ENCODE measurements at places on chromosomes 1 and 21.
A peak's percentile ranks its signal among the peaks of the same experiment; 100 is the strongest.

GRCh38 chr1:55309786-55310504 is 94.8 kb upstream of the USP24 start:
- H3K27ac ChIP-seq = no peak overlapping the region
- H3K36me3 ChIP-seq = no peaks in the 10 kb centered on the region
- H3K4me3 ChIP-seq = no peak overlapping the region
- H3K27me3 ChIP-seq = peaks cover 22% of the 10 kb centered on the region

DNA sequence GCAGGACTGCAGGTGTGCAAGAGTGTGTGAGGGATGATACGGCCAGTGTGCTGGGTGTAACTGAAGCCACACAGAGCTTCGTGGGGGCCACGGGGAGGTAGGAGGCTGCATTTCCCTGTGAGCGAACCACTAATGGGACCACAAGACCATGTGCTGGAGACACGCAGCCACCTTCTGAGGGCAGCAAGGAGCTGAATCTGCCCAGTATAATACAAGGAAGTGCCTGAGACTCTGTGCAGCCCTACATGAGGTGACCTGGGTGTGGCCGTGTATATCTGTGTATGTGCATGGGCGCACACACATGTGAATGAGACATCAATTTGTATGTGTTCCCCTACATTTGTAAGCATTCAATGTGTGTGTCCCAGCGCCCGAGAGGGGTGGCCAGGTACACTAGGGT is 50.8 kb downstream of the CHD5 start:
- H3K36me3 ChIP-seq = no peaks in the 10 kb centered on the region
- peak; percentile 20 for DNase-seq
- no peak overlapping the region for H3K4me3 ChIP-seq
- H3K27ac ChIP-seq = no peak overlapping the region

DNA sequence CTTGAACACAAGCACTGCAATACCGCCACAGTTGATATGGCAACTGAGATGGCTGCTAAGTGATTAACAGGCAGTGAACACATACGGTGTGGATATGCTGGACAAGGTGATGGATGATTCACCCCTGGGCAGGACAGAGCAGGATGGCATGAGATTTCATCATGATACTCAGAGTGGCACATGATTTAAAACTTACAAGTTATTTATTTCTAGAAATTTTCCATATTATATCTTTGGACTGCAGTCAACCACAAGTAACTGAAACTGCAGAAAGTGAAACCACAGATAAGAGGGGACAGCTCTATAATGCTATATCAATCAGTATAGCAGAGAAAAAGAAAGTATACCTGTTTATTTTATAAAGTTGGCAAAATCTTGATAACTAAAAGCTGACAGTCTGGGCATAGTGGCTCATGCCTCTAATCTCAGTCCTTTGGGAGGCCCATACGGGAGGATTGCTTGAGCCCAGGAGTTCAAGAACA is 47.9 kb downstream of the PHACTR4 start:
- peaks cover 12% of the 10 kb centered on the region for H3K4me1 ChIP-seq
- peaks cover 2% of the 10 kb centered on the region for H3K36me3 ChIP-seq
- no peak for DNase-seq
- H3K4me3 ChIP-seq = peak overlapping the region; percentile 59

GRCh38 chr21:31667639-31668038 is 8.1 kb downstream of the SOD1 start:
- H3K27me3 ChIP-seq = no peaks in the 10 kb centered on the region
- H3K4me3 ChIP-seq = no peak overlapping the region

DNA sequence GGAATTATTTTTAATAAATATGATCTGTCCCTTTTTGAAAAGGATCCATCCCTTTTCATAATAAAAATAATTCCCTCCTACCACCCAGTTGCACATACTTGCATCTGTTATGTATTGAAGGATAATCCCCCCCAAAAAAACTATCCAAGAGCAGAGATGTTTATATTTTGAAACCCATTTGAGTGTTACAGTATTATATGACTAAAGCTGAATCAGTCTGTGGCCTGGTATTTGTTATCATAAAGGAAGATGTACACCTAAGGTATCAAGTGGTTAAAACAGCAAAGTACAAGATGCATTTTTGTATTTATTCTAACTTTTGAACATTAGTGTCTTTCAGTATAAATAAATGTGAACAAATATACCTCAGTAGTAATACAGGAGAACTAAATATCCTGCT is 12.7 kb upstream of the TGFB2 start:
- H3K4me1 ChIP-seq = no peaks in the 10 kb centered on the region
- H3K27ac ChIP-seq = no peak overlapping the region
- DNase-seq = no peak

GRCh38 chr1:58734630-58735029 is 34.8 kb upstream of the MYSM1 start:
- H3K27me3 ChIP-seq = peaks cover 11% of the 10 kb centered on the region
- H3K27ac ChIP-seq = no peak overlapping the region
- H3K36me3 ChIP-seq = no peaks in the 10 kb centered on the region
- peaks cover 5% of the 10 kb centered on the region for H3K4me1 ChIP-seq
- H3K4me3 ChIP-seq = no peak overlapping the region

DNA sequence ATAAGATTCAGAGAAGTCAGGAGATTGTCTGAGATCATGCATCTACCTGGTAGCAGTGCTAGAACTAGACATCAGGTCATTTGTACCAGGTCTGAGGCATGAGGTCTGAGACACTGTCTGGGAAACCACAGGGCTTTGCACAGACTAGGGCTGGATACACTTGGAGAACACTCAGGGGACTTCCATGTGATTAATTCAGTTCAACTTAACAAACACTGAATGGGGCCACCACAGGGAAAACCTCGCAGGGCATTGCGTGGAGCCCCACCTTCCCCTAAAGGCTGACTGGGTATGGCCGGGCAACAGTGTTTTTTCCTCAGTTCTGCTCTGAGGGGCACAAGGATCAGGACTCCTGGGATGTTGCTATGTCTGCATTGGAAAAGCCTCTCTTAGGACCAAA is 86.5 kb upstream of the WARS2 start:
- no peaks in the 10 kb centered on the region for H3K4me1 ChIP-seq
- H3K36me3 ChIP-seq = peaks cover 1% of the 10 kb centered on the region
- no peak overlapping the region for H3K4me3 ChIP-seq

GRCh38 chr1:110477967-110478640 is 27.2 kb downstream of the PROK1 start:
- H3K27ac ChIP-seq = no peak overlapping the region
- H3K27me3 ChIP-seq = peaks cover 7% of the 10 kb centered on the region
- no peaks in the 10 kb centered on the region for H3K4me1 ChIP-seq
- H3K36me3 ChIP-seq = no peaks in the 10 kb centered on the region

- no peaks in the 10 kb centered on the region for H3K4me1 ChIP-seq
- H3K36me3 ChIP-seq = no peaks in the 10 kb centered on the region
- no peak for DNase-seq
- H3K4me3 ChIP-seq = no peak overlapping the region
- no peak overlapping the region for H3K27ac ChIP-seq
- H3K27me3 ChIP-seq = peaks cover 29% of the 10 kb centered on the region
These were observed 482.0 kb downstream of the DISC1 start for GRCh38 chr1:232108598-232108997.

DNA sequence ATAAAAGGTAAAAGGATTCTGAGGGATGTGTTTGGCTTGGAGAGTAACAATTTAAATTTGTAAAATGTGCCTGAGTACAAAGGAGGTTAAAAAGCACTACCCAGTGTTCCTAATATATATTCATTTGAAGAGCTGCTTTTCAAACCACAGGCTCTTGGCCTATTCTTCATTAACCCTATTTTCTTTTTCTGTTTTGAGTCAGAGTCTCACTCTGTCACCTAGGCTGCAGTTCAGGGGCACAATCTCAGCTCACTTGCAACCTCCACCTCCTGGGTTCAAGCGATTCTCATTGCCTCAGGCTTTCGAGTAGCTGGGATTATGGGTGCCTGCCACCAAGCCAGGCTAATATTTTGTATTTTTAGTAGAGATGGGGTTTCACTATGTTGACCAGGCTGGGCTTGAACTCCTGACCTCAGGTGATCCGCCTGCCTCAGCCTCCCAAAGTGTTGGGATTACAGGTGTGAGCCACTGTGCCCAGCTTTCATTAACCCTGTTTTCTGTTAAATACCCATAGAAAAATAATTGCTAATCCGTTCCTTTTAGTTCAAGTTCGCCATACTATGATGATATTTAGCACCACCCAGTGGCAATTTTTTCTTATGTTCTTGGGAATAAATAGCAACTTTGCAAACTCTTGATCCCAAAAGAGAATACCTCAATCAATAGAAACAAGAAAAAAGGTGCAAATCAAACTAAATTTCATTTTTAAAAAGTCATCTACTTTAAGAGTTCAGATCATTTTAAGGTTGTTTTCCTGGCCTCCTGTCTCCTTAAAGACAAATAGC is 30.5 kb downstream of the ZBTB8OS start:
- H3K27ac ChIP-seq = no peak overlapping the region
- no peak for DNase-seq
- H3K4me1 ChIP-seq = peaks cover 19% of the 10 kb centered on the region
- no peak overlapping the region for H3K4me3 ChIP-seq

- no peak for DNase-seq
- H3K4me1 ChIP-seq = peaks cover 9% of the 10 kb centered on the region
- no peaks in the 10 kb centered on the region for H3K36me3 ChIP-seq
- no peaks in the 10 kb centered on the region for H3K27me3 ChIP-seq
These were observed 18.1 kb upstream of the SLC44A3 start for GRCh38 chr1:94801919-94802546.

DNA sequence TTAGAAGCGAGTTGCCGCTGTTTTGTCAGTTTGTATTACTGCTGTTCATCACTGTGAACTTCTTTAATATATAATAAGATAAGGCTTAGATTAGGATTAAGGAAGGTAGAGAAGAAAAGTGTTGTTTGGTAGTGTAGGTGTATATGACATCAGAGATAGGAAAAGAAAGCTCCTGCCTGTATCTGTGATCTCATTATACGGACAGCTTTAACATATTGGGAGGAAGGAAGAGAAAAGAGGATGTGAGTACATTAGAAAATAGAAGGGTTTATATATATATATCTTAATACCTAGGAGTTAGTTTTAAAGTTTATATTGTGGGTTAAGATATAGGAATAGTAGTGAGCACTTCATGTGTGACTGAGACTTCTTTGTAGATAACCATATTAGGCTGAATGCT is 71.0 kb downstream of the RALGPS2 start:
- H3K4me3 ChIP-seq = no peak overlapping the region
- H3K27ac ChIP-seq = no peak overlapping the region
- H3K27me3 ChIP-seq = no peaks in the 10 kb centered on the region
- peaks cover 4% of the 10 kb centered on the region for H3K36me3 ChIP-seq
- DNase-seq = no peak
- no peaks in the 10 kb centered on the region for H3K4me1 ChIP-seq

DNA sequence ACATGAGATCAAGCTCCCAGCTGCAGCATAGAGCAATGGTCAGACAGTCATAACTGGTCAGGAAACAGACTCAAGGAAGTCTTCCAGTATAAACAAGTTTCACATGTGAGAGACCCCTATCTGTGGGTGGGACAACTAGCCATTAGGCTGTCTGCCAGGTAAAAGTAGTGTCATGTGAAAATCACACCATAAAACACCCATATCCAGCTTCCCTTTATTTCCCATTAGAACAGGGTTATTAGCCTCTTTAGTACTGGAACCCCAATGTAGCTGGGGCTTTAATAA is 426.7 kb downstream of the KCNT2 start:
- H3K36me3 ChIP-seq = no peaks in the 10 kb centered on the region
- H3K4me3 ChIP-seq = no peak overlapping the region
- DNase-seq = no peak
- H3K27me3 ChIP-seq = no peaks in the 10 kb centered on the region

GRCh38 chr1:84998642-84999280 is 1.8 kb upstream of the MCOLN2 start:
- H3K36me3 ChIP-seq = peaks cover 21% of the 10 kb centered on the region
- peak overlapping the region; percentile 86 for H3K4me3 ChIP-seq
- H3K27me3 ChIP-seq = peaks cover 20% of the 10 kb centered on the region
- peak overlapping the region; percentile 71 for H3K27ac ChIP-seq
- peak; percentile 47 for DNase-seq
- H3K4me1 ChIP-seq = peaks cover 27% of the 10 kb centered on the region

- H3K27me3 ChIP-seq = peaks cover 3% of the 10 kb centered on the region
- no peak overlapping the region for H3K27ac ChIP-seq
- no peak for DNase-seq
- peaks cover 10% of the 10 kb centered on the region for H3K36me3 ChIP-seq
- peaks cover 20% of the 10 kb centered on the region for H3K4me1 ChIP-seq
- H3K4me3 ChIP-seq = no peak overlapping the region
These were observed 129.2 kb downstream of the PTPN14 start for GRCh38 chr1:214422137-214422671.

DNA sequence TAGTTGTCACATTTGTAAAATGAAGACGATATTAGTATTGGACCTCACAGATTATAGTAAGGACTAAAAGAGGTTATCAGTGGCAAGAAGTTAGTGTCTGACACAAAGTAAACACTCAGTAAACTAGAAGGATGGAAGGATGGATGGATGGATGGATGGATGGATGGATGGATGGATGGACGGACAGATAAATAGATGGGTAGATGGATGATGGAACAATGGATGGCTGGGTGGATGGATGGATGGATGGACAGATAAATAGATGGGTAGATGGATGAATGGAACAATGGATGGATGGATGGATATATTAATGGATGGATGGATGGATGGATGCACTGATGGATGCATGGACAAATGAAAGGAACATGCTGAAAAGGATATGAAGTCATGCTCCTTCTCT is 22.3 kb upstream of the KAZN start:
- no peak for DNase-seq
- no peaks in the 10 kb centered on the region for H3K36me3 ChIP-seq
- H3K27me3 ChIP-seq = no peaks in the 10 kb centered on the region
- H3K4me1 ChIP-seq = no peaks in the 10 kb centered on the region
- no peak overlapping the region for H3K27ac ChIP-seq

- H3K36me3 ChIP-seq = peaks cover 19% of the 10 kb centered on the region
- peak overlapping the region; percentile 93 for H3K4me3 ChIP-seq
- H3K27ac ChIP-seq = peak overlapping the region; percentile 95
- H3K27me3 ChIP-seq = no peaks in the 10 kb centered on the region
- peaks cover 40% of the 10 kb centered on the region for H3K4me1 ChIP-seq
These were observed 1.1 kb downstream of the CTPS1 start for GRCh38 chr1:40980453-40981121.

DNA sequence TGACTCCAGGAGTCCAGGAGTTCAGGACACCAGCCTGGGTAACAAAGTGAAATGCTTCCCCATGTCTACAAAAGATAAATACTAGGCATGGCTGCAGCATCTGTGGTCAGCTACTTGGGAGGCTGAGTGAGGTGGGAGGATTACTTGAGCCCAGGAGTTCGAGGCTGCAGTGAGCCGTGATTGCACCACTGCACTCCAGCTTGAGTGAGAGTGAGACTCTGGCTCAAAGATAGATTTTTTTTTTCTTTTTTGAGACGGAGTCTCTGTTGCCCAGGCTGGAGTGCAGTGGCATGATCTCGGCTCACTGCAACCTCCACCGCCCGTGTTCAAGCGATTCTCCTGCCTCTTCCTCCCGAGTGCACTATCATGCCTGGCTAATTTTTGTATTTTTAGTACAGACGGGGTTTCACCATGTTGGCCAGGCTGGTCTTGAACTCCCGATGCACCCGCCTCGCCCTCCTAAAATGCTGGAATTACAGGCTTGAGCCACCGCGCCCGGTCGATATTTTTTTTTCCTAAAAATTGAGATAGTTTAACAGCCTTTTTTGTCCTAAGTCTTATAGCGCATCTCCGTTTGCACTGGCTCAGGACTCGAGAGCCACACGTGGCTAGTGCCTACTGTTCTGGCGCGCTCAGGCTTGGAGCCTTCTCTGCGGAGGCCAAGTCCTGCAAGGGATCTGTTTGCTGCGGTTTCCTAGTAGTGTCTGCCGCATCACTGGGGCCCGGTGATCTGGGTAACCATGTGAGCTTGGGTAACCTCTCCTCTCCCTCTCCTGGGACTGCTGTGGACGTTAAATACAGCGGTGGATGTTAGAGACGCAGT is 1.0 kb upstream of the MFN2 start:
- peaks cover 28% of the 10 kb centered on the region for H3K4me1 ChIP-seq
- H3K4me3 ChIP-seq = peak overlapping the region; percentile 96
- DNase-seq = no peak
- H3K27ac ChIP-seq = peak overlapping the region; percentile 88
